ENCODE measurements at places on chromosomes 3 and 15.
A peak's percentile ranks its signal among the peaks of the same experiment; 100 is the strongest.

- peak; percentile 28 for DNase-seq
Measured at GRCh38 chr15:74251131-74251811, 15.1 kb downstream of the CCDC33 start.

DNA sequence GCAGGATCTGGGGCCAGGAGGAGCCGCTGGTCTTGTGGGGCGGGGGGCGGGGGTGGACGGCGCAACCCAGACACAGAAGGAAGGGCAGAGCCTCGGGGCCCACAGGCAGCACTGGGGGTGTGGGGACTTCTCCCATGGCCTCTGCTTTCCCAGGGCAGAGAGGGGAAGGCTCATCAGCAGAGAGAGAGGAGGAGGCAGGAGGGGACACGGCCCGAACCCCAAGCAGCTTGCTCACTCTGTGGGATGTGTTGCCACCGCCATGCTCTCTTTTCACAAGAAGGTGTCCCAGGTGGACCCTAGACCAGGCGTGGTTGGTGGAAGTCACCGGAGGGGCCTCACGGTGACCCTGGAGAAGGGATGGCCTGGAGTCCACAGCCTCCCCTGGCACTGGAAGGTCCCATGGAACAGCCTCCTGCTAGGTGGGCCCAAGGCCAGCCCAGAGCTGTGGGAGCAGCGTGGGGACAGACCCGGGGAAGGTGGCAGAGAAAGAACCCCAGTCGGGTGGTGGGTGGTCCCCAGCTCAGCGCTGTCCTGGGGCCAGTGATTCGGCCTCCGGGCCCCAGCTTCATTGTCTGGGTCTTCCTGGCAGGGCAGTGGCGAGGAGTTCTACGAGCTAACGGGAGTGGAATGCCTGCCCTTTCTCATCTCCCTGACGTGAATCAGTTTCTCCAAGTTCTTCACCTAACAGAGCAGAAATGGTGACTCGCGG is 46.8 kb upstream of the PCSK6 start:
- no peak for DNase-seq

GRCh38 chr15:26065723-26066122 is 202.6 kb upstream of the ATP10A start:
- no peak for DNase-seq

DNA sequence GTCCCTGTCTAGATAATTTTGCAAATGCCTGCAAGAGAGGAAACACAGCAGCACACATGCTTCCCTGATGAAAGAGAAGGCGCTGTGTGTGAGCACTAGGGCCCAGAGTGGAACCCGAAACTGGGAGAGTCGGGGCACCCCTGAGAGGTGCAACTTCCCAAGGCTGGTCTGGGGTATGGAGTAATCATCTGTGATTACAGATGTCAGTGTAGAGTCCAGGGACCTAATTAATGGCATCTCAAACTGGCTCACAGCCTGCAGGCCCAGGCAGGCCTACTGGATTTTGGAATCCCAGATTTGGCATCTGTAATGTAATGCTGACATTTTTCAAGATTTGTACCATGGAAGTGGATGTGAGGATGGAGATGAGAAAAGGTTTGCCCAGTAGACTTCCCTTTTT is 29.4 kb downstream of the PGPEP1L start:
- DNase-seq = no peak

DNA sequence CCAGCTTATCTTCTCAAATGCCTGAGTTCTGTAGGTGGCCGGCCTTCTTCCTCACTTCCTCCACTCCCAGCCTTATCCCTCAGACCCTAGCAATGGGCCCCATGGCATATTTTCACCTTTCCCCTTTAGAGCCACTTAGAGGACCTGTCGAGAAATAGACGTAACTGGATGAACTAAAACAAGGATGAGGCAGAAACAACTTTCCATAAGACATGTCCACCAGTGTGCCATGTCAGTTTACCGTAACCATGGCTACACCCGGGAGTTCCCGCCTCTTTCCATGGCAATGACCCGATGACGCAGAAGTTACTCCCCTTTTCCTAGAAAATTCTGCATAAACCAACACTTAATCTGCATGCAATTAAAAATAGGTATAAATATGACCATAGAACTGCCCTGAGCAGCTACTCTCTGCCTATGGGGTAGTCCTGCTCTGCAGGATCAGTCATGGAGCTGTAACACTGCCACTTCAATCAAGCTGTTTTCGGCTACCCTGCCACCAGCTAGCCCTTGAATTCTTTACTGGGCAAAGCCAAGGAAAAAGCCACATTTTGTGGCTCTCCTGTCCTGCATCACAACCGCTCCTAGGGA is 55.1 kb upstream of the ZBTB38 start:
- DNase-seq = no peak

DNA sequence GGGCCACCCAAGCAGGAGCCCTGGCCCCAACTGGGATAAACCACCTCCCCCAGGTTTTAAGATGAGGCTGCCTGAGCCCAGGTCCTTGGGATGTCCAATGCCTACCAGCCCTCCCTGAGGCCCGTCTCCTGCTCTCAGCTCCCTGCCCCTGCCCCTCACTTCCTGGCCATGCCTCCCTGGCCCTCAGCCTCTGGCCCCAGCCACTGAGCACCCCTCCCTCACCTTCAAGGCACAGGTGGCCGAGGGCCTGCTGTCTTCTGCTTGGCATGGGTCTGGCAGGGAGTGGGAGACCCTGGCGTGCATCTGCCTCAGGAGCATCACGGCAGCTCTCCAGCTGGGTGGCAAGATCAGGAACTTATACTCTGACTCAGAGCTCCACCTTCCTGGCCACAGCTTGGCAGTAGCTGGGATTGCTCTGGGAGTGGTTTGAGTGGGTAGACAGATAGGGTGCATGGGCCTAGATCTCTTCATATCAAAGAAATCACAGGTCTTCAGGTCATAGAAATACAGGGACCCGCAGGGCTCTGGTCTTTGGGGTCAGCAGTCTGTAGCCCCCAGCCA is at the start of gene PLA2G4E:
Gene PLA2G4E (minus strand): TSS at position 330 of the 561 bp plus-strand sequence. CDS start 12 bp downstream, at position 318.
- no peak for DNase-seq

DNA sequence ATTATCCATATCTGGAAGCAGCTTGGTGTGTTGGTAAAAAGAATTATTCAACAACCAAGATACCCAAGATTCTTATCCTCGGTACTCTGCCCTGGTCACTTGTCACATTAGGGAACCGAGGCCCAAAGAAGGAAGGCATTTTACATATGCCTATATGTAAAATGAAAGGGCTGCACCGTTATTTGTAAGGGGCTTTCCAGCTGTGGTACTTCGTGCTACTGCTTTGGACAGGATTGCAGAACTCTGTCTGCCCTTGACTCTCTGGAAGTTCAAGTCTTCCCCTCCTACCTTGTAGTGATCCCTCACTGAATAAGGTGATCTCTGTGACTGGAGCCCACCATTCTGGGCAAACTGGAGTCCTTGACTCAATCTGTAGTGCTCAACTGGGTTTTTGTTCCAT is 198.9 kb upstream of the TOPAZ1 start:
- no peak for DNase-seq

DNA sequence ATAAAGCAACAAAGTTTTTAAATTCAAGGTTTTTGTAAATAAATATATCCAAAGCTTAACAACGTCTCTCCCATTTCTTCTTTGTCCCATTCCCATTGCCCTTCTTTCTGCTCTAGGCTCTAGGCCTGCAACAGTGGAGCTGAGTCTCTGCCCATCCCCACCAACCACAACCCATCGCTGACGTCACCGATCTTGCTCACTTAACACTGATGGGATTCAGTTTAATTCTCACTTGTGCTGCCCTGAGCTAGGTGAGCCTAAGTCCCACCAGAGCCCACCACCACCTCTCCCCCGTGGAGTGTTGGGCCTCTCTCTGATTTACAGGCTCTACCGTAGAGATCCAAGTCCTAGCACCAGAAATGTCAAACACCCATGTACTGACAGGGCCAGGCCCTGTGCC is 61.3 kb upstream of the RAB6B start:
- no peak for DNase-seq

GRCh38 chr3:78066287-78066686 is 1026.4 kb downstream of the ROBO2 start:
- DNase-seq = no peak

GRCh38 chr3:99400352-99400751 is 238.0 kb upstream of the COL8A1 start:
- DNase-seq = no peak

GRCh38 chr3:46713898-46714552 is 3.6 kb downstream of the PRSS50 start:
- peak; percentile 15 for DNase-seq

DNA sequence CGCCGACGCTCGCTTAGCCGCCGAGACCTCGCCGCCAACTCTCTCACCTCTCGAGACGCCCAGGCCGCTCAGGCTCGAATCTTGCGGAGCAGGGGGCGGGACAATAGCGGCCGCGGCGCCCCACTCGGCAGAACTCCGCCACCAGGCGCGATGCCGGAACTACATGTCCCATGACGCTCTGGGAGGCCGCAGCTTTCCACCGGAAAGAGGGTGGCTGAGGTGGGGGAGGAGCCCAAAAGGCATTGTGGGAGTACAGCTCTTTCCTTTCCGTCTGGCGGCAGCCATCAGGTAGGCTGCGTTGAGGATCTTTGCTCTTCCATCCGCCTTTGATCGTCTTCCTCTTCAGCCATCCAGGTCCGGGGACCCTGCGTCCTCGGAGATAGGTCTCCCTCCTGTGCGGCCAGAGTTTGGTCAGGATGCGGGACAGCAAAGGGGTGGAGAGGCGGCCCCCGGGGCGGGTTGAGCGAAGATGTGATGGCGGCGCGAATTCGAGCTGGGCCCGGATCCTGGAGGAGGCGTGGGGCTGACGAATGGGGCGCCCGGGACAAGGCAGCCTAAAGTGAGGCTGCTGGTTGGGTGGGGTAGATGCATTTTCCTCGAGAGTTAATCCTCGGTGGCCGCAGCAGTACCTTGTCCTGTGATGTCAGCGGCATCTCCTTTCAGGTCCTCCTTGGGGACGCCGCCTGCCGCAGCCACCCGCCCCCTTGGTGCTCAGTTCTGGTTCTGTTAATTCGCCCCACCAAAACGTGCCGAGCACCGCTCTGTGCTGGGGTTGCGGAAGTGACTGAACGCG is at the start of the genes NKIRAS1 and RPL15:
Gene NKIRAS1 (minus strand): TSS at position 105 of the 793 bp plus-strand sequence. CDS start 6,086 bp downstream, outside the sequence.
Gene RPL15 (plus strand): TSS at position 247 of the 793 bp plus-strand sequence. CDS start 728 bp downstream, outside the sequence.
- DNase-seq = peak; percentile 93

- no peak for DNase-seq
Measured at GRCh38 chr3:125436921-125437320, 61.8 kb upstream of the ZNF148 start.

- DNase-seq = peak; percentile 20
Measured at GRCh38 chr15:74136814-74137536, 6.6 kb downstream of the ISLR2 start.

GRCh38 chr3:157540656-157541055 is 37.4 kb upstream of the VEPH1 start:
- no peak for DNase-seq

DNA sequence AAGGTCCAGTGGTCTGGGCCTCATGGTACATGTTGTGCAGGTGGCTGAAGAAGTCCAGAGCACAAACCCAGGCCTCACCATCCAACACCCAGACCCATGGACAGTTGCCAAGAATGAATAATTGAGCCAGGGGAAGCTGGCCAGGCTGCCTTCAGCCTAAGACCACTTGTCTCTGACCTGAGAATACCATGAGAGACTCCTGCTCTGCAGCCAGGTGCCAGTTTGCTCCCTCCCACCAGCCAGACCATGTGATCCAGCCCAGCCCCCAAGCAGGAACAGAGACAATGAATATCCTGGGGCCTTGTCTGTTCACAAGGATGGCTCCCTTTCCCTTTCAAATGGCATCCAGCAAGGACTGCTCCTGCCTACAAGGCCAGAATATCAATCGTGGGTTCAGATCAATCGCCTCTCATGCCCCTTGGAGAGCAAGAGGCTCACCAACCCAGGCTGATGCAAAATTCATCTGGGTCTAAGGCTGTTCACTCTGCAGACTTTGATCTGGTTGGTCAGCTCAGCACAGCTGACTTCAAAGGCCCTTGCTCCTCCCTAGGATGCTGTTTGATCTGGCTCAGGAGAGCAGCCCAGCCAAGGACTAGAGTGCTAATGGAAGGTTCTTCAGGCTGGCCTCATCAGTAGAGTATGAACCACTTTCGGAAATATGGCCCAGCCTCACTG is 13.4 kb downstream of the TRAIP start:
- no peak for DNase-seq

DNA sequence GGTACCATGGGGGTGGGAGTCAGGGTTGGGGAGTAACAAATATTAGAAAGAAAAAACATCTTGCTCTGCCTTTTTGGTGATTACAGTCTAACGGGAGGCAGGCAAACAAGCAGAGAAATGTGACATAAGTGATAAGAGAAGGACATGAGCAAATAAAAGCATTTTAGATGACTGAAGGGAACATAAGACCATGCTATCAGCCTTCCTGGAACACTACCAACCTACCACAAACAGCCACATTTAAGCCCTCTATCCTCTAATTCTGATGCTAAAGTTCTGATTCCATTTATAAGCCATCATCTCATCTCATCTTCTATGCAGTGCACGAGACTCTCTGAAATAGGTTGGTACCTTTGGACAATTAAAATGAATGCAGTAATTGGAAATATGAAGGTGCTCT is 243.4 kb upstream of the P2RY1 start:
- DNase-seq = no peak

- no peak for DNase-seq
Measured at GRCh38 chr3:43638594-43639447, 17.0 kb upstream of the ANO10 start.

GRCh38 chr15:100725121-100726069 is 123.0 kb downstream of the ASB7 start:
- no peak for DNase-seq

- DNase-seq = no peak
Measured at GRCh38 chr3:25665315-25666280, 891 bp upstream of the TOP2B start.

DNA sequence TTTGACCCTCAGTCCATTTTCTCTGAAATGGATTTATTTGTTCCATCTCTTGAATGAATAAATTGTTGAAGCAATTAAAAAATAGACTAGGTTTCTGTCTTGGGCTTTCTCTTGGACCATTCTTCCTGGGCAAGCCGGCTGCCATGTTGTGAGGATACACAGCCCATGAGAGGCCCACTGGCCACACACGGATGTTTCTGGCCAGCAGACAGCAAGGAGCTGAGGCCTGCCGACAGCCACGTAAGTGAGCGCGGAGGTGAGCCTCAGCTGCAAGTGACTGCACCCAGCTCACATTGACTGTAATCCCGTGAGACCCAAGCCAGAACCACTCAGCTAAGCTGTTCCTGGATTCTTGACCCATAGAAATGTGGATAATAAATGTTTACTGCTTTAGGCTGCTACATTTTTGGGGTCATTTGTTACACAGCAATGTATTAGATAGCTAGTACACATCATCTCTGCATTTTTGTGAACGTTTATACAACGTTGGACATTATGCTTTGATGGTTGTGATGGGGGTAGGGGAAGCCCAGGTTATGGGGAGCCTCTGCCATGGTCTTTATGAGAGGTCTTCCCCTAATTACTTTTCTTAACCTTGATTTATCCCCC is 22.8 kb downstream of the IDH3A start:
- DNase-seq = no peak

GRCh38 chr3:197430934-197431333 is 124.8 kb downstream of the BDH1 start:
- no peak for DNase-seq

DNA sequence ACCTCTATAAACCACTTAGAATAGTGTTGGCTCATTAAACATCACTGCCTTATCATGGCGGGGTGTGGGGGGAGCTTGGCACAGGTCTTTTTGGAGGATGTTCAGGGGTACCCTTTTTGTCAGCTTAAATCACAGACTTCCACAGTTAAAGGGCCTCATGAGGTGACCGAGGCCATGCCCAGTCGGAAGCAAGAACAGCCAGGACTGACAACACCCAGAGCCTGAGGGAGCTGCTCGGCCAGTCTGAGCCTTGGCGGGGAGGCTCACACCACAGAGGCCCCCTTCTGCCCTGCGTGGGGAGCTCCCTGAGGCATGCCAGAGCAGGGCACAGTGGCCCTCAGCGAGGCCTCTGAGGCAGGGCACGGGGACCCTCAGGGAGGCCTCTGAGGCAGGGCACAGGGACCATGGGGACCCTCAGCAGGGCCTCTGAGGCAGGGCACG is 49.5 kb downstream of the UMPS start:
- DNase-seq = no peak
